Naive thymus-derived CD8-positive, alpha-beta T cell (primary cell): ENCODE measurements at places on chromosomes 12 and 14. TPM values are rescaled to one million over a fixed set of nuclear protein-coding genes. Genes with fewer than 3 reads are reported as not detected.

TPPP2 gene
- not detected for total RNA-seq

CISTR gene
- not detected for total RNA-seq

FAM186B gene
- 0.31 TPM for total RNA-seq

BAZ1A gene
- 44.5 TPM for total RNA-seq

HOXC12 gene
- not detected for total RNA-seq

STXBP6 gene
- not detected for total RNA-seq

CCDC175 gene
- not detected for total RNA-seq

LRP1 gene
- total RNA-seq, result 6.0 TPM

GSC gene
- total RNA-seq, result not detected

- no peak for DNase-seq
Measured at GRCh38 chr12:6647083-6647604, at the start of gene ACRBP. Gene ACRBP (minus strand): TSS chr12:6647432. CDS start chr12:6647366, 66 bp downstream.

DNA sequence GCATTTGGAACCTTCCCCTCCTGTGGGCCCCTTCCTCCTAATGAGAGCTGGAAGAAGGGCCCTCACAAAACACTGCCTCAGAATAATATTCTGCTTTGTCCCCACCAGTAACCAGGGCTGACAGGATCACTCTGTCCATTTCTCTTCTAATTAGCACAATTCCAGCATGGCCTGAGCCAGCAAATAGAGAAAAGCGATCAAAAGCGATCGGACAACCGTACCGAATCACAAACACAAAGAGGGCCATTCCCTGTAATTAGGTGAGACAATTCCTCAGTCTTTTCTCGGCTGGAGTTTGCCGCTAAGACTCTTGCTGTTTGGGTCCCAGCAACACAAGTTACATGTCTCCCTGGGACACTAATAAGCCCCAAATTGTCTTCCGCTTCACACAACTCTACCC lies 35.6 kb upstream of the VSX2 start:
- DNase-seq, result no peak

GRCh38 chr12:41917938-41918341 lies 226.7 kb downstream of the GXYLT1 start:
- no peak for DNase-seq

DNA sequence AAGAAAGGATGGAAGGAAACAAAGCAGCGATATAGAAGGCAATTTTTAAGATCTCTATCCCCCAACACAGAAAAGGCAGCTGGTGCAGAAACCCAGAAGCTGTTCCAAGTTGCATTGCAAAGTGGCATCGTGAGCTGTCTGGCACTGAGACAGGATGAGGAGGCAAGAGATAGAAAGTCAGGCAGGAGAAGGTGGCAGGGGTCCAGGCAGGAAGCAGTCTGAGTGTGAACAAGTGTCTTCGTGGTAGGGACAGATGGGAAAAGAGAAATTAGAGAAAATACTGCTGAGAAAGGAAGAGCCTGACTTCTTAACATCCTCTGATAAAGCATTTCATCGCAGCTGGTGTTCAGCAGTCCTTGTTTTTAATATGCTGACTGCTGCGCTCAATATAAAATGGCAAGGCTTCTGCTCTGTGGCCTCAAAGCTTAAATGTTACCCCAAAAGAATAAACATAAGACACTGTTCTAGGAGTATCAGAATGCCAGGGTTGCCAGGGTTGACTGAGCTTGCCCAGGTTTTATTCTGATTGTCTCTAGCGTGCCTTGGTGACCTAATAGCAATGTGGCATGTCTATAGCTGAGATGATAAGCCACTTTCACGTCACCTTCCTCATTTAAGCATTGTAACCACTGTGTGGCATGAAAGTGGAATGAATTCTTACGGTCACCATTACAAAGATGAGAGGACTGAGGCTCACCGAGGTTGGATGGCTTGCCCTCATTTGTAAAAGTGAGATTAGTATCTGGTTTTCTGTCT lies 397.6 kb downstream of the NUAK1 start:
- DNase-seq, result no peak

GRCh38 chr12:83057436-83057835 lies 370.7 kb downstream of the TMTC2 start:
- no peak for DNase-seq

DNA sequence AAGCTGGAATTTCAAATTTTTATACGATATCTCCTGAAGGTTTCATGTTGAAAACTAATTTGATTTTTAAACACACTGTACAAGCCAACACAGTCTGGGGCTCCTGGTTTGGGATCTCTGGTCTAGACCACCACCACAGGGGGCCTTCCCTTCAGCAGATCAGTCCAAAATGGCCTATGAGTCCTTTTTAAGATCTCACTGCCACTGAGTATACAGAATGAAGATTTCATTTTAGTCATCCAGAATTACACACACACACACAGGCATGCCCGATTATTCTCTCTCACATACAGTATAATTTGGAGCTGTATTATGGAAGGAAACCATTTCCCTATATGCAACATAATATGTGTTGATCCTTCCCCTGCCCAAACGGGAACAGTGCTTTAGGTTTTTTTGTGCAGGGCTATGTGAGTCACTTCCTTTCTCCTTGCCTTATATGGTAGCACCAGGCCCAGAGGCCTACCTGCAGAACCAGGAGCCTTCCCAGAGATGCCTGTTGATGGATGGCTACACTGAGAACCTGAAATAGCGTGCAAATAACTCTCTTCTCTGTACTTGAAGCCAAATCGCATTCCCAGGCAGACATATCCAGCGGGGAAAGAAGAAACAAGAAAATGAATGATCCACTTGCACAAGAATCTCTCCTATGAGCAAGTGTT lies 28.1 kb upstream of the WNK1 start:
- DNase-seq, result no peak

DNA sequence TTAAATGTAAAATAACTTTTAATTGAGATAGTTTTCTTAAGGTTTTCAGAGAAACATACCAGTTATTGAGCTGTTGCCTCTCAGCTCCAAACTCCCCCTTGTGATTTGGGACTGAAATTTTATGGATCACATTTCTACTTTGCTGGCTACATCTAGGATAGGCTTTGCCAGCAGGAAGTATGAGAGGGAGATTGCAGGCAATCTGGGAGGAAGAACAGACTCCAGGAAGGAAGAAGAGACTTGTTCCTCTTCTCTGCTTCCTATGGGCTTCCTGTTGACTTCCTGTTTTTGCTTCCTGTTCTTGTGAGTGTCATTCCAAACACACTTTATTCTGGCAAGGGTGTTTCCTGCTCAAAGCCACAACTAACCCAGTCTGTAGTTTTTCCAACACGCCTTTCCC lies 312.9 kb downstream of the ITPR2 start:
- no peak for DNase-seq

GRCh38 chr12:3727877-3728632 lies 24.9 kb downstream of the CRACR2A start:
- peak; percentile 23 for DNase-seq

- no peak for DNase-seq
Measured at GRCh38 chr14:22112004-22112403, 438.4 kb upstream of the OR4E1 start.

- DNase-seq, result no peak
Measured at GRCh38 chr12:3203713-3204112, 126.5 kb downstream of the TSPAN9 start.

GRCh38 chr12:76010732-76011458 lies 20.7 kb downstream of the PHLDA1 start:
- DNase-seq, result no peak

GRCh38 chr14:104897330-104898194 lies 27.1 kb upstream of the PLD4 start:
- peak; percentile 7 for DNase-seq

GRCh38 chr12:123271001-123271668 lies 521 bp downstream of the CDK2AP1 start:
- peak; percentile 70 for DNase-seq

DNA sequence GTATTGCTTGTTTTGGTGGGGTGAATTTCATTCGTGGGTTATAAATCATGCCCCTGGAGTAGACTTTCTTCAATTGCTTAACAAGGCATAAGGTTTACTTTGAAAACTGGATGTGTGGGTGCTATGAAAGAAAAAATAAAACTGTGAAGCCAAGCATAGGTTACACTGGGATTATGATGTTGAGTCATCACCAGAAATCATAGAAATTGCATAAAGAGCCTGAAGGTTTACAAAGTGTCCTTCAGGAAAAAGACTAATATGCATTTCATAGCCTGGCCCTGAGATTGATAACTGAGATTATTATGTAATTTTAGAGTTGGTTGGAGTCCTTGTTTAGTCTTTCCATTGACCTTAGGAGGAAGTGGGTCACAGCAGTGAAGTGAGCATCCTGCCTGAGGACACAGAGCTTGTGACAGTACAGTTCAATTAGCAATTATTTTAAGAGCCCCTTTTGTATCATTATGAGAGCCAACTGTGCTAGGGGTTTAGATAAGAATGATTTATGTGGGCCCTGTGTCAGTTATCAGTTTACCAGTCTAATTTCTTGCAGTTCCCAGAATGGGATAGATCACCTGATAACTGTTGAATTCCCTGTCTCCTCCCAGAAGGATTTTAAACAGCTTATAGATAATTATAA lies 13.6 kb downstream of the LRRK2 start:
- DNase-seq, result no peak

GRCh38 chr12:74890237-74890599 lies 319.4 kb downstream of the KCNC2 start:
- no peak for DNase-seq

- no peak for DNase-seq
Measured at GRCh38 chr12:88419794-88420193, 160.5 kb downstream of the KITLG start.

DNA sequence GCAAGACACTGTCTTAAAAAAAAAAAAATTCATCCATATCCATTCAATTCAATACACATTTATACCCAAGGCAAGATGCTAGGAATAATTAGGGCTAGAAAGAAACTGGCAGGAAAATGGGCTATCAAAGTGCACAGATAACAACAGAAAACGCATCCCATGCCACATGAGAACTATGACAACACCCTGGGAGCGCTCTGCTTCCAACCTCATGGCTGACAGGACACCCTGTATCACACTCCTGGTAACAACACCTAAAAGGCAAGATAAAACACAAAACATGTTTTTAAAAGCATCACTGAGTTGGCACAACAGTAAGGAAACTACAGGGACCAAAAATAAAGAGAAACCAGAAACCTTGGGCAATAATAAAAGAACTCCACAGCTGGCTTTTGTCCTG lies 54.9 kb downstream of the ZFYVE21 start:
- DNase-seq, result no peak

DNA sequence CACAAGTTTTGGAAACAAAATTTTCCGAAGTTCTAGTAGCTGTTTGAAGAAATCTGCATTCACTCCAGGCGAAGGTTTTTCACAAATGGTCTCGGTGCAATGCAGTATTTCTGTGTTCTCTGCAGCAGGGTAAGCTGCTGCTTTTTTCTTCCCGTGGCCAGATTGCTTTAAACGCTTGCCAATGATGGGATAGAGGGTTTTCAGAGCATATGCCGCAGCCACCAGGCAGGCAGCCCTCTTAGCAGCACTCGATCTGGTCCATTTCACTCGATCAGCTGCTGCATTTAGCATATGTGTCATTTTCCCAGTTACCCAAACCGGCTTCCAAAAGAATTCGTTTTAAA lies 315 bp downstream of the ABCD2 start:
- peak; percentile 10 for DNase-seq

- DNase-seq, result no peak
Measured at GRCh38 chr12:1470051-1470450, 124.3 kb downstream of the FBXL14 start.

DNA sequence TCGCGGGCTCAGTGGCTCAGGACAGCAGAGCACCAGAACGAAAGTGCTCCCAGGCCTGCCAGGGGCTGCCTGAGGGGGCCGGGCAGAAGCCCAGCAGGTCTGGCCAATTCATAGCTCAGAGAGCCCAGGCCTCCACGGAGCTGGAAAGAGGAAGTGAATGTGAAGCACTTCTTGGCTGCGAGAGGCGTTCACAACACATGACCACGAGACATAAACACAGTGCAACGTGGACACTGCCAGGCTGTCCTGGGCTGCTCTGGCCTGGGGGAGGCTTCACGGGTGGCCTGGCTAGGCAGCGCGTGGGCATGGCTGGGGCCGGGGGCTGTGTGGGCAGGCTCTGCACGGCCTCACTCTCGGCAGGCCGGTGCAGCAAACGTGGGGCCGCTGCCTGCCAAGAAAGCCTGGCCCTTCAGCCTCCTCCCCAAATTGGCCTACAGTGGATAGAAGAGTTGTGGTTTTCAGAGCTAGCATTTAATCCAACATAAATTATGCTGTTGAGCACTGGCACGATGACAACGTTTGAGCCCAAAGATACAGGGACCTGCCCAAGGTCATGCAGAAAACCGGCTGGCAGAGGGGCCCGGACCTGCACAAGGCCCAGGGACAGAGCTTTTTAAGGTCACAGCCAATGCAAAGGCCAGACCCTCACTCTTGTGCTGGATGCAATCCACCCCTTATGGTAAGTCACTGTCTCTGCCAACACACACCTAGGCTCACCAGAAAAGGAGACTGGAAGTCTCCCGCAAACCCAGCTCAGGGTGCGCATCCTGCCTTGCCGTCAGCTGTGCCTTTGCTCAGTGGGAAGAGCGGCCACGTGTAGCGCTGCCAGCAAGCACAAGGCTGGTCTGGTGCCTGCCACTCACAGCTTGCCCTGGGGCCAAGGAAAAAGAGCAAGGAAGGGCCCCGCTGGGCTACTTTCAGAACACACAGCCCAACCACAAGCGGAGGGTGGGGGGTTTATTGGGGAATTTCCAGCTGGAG lies 8.6 kb downstream of the SLC25A29 start:
- DNase-seq, result no peak

GRCh38 chr12:57233357-57234232 lies 4.1 kb downstream of the SHMT2 start:
- DNase-seq, result no peak

DNA sequence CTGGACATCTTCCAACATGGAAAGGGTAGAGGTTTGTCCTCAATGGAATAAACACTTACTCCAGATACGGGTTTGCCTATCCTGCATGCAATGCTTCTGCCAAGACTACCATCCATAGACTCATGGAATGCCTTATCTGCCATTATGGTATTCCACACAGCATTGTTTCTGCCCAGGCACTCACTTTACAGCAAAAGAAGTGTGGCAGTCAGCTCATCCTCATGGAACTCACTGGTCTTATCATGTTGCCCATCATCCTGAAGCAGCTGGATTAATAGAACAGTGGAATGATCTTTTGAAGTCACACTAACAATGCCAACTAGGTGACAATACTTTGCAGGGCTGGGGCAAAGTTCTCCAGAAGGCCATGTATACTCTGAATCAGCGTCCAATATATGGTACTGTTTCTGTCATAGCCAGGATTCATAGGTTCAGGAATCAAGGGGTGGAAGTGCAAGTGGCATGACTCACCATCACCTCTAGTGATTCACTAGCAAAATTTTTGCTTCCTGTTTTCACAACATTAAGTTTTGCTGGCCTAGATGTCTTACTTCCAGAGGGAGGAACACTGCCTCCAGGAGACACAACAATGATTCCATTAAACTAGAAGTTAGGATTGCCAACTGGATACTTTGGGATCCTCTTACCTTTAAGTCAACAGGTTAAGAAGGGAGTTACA lies 140.4 kb downstream of the SLC35F4 start:
- DNase-seq, result no peak

- no peak for DNase-seq
Measured at GRCh38 chr12:112362310-112362709, 19.9 kb downstream of the HECTD4 start.

- no peak for DNase-seq
Measured at GRCh38 chr12:70049596-70050360, 193.5 kb upstream of the CNOT2 start.
